ENCODE measurements at places on chromosomes 2 and 18. TPM values are rescaled to one million over a fixed set of nuclear protein-coding genes. Genes with fewer than 3 reads are reported as not detected.

DNA sequence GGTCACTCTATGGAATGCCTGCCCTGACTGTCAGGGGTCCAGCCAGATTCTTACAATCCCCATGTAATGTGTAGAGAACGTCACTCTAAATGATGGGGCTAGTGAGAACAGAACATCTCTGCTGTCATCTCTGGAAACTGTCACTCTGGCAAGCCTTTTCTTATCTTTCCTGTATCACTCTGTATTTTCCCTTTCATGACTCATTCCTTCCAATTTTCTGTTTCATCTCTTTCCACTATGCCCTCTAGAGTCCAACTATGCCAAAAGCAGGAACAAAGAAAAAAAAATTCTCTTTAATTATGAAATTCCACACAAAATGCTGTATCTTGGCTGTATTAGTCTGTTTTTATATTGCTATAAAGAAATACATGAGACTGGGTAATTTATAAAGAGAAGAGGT, 608.8 kb downstream of the ADCYAP1 start:
- no peak overlapping the region for H3K4me3 ChIP-seq
- H3K27me3 ChIP-seq: no peaks in the 10 kb centered on the region
- no peak overlapping the region for H3K27ac ChIP-seq
- no peaks in the 10 kb centered on the region for H3K4me1 ChIP-seq
- DNase-seq: peak; percentile 1

DNA sequence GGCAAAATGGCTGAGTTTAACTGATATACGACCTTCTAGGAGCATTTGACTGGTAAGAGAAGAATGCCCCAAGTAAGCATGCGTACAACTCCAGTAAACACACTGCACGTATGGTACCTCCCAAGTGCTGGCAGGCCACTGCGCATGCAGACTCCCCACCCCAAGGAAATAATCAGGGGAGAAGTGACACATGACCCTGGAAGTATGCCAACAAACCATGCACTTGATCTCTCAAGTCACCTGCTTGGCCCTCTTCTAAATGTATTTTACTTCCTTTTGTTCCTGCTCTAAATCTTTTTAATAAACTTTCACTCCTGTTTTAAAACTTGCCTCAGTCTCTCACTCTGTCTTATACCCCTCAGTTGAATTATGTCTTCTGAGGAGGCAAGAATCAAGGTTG, 129.8 kb upstream of the COL5A2 start:
- no peaks in the 10 kb centered on the region for H3K27me3 ChIP-seq
- no peaks in the 10 kb centered on the region for H3K4me1 ChIP-seq
- DNase-seq: no peak

GRCh38 chr2:86157009-86157556, 38.2 kb downstream of the IMMT start:
- H3K27ac ChIP-seq: no peak overlapping the region
- no peaks in the 10 kb centered on the region for H3K4me1 ChIP-seq
- peaks cover 47% of the 10 kb centered on the region for H3K36me3 ChIP-seq

- peak overlapping the region; percentile 76 for H3K27ac ChIP-seq
- peaks cover 10% of the 10 kb centered on the region for H3K27me3 ChIP-seq
- peak overlapping the region; percentile 81 for H3K4me3 ChIP-seq
- DNase-seq: peak; percentile 73
- H3K4me1 ChIP-seq: peaks cover 9% of the 10 kb centered on the region
Measured at GRCh38 chr2:25042321-25043240, 705 bp downstream of the EFR3B start.

The OTOS gene
- total RNA-seq: not detected

The CDH19 gene
- total RNA-seq: not detected

- H3K4me3 ChIP-seq: no peak overlapping the region
- no peaks in the 10 kb centered on the region for H3K4me1 ChIP-seq
- peak; percentile 88 for DNase-seq
Measured at GRCh38 chr2:55718165-55719008, 24.7 kb upstream of the PNPT1 start.

- no peaks in the 10 kb centered on the region for H3K4me1 ChIP-seq
- peak within 1 kb of the TSS; percentile 60 for H3K4me3 ChIP-seq
- H3K36me3 ChIP-seq: no peaks in the 10 kb centered on the region
- DNase-seq: peak; percentile 95
- peak within 1 kb of the TSS; percentile 55 for H3K27ac ChIP-seq
- H3K27me3 ChIP-seq: no peaks in the 10 kb centered on the region
Measured at GRCh38 chr18:21704603-21705364, at the start of gene ABHD3. Gene ABHD3, minus strand, starts transcription at chr18:21704774. Its CDS starts 109 bp downstream, at chr18:21704665.

DNA sequence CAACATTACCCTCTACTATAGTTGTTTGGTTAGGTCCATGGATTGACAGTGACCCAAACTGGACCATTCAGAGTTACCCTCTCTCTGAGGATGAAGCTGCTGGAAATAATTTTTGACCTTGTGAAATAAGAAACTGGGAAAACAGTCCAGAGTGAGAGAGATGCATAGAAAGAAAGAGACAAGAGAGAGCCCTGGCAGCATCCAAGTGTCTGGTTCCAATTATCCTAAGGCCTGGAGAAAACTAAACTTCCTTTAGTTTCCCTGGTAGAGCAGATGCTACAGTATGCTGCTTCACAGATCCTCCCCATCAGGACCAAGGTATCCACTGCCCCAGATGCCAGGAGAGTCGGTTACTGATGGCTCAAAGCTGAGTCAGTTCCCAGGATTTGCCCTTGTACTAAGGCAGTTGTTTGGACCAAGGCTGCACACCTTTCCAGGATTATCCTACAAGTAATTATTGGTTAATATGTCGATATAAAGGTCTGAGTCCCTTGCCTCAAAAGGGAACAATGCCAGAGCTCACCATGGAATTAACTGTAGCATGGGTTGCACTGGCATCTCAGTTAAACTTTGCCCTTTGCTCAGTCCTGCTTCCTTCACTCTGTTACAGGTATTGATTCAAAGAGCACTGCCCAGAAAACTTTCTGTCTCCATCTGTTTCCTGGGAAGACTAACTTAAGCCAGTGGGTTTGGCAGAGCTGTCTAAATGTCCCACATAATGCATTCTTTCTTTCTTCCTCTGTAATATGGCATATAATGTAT, 14.6 kb upstream of the CHN1 start:
- H3K4me1 ChIP-seq: no peaks in the 10 kb centered on the region
- no peak for DNase-seq
- no peaks in the 10 kb centered on the region for H3K27me3 ChIP-seq
- H3K4me3 ChIP-seq: no peak overlapping the region

GRCh38 chr2:43467891-43468290, 127.9 kb downstream of the THADA start:
- H3K4me1 ChIP-seq: no peaks in the 10 kb centered on the region
- DNase-seq: no peak
- H3K27me3 ChIP-seq: no peaks in the 10 kb centered on the region
- H3K27ac ChIP-seq: no peak overlapping the region
- no peak overlapping the region for H3K4me3 ChIP-seq
- H3K36me3 ChIP-seq: no peaks in the 10 kb centered on the region

The SATB2 gene
- 1.4 TPM for total RNA-seq

DNA sequence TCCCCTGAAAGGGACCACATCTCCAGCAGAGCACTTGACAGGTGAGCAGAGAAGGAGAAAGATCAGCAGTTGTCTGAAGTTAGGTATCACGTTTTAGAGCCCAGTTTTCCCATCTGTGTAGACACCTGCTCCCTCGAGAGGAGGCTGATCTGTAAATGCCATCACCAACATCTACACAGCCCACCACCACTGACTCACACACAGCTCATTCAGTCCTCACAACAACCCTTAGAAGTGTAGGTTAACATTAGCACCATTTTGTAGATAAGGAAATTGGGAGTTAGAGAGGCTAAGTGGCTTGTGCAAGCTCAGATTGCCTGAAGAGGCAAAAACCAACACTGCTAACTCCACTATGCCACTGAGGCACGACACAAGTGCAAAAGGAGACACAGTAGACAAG, 37.2 kb upstream of the STAT1 start:
- H3K36me3 ChIP-seq: no peaks in the 10 kb centered on the region
- peaks cover 9% of the 10 kb centered on the region for H3K4me1 ChIP-seq
- no peak overlapping the region for H3K27ac ChIP-seq
- no peak overlapping the region for H3K4me3 ChIP-seq
- no peaks in the 10 kb centered on the region for H3K27me3 ChIP-seq

GRCh38 chr18:31325051-31325450, 7.1 kb downstream of the DSG1 start:
- no peak for DNase-seq
- no peak overlapping the region for H3K4me3 ChIP-seq
- no peaks in the 10 kb centered on the region for H3K27me3 ChIP-seq
- H3K4me1 ChIP-seq: peaks cover 4% of the 10 kb centered on the region
- no peaks in the 10 kb centered on the region for H3K36me3 ChIP-seq

- H3K4me3 ChIP-seq: no peak overlapping the region
- no peaks in the 10 kb centered on the region for H3K4me1 ChIP-seq
- no peak for DNase-seq
- no peak overlapping the region for H3K27ac ChIP-seq
- no peaks in the 10 kb centered on the region for H3K27me3 ChIP-seq
Measured at GRCh38 chr2:71511776-71512175, 58.4 kb downstream of the DYSF start.

DNA sequence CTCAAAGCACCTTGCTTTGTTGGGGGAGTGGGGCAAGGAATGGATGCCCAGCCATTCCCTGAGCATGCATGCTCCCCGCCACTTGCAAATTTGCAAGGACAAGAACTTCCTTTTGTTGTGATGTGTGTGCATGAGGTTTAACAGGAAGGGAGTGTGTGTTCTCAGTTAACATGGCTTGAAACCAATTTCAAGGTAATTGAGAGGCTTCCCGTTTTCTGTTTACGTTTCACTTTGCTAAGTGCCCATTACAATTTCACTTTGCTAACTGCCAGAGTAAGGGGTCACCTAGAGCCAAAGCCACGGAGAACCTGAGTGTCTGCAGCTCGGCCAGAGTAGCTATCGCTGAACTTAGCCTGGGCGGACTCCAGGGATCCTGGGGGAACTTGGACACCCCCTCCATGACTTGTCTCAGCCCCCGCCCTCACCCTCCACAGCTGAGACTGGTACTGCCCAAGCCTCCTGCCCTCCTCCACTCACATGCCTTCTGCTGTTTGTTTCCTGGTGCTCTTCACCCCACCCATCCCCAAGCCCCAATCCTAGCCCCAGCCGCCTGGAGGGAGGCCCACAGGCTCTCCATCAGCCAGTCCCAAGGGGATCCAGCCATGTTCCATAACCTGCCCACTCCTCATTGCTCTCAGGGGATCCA, 53.6 kb upstream of the LAPTM4A start:
- no peak for DNase-seq
- H3K4me1 ChIP-seq: no peaks in the 10 kb centered on the region
- H3K27ac ChIP-seq: no peak overlapping the region
- H3K27me3 ChIP-seq: no peaks in the 10 kb centered on the region
- no peaks in the 10 kb centered on the region for H3K36me3 ChIP-seq
- no peak overlapping the region for H3K4me3 ChIP-seq

DNA sequence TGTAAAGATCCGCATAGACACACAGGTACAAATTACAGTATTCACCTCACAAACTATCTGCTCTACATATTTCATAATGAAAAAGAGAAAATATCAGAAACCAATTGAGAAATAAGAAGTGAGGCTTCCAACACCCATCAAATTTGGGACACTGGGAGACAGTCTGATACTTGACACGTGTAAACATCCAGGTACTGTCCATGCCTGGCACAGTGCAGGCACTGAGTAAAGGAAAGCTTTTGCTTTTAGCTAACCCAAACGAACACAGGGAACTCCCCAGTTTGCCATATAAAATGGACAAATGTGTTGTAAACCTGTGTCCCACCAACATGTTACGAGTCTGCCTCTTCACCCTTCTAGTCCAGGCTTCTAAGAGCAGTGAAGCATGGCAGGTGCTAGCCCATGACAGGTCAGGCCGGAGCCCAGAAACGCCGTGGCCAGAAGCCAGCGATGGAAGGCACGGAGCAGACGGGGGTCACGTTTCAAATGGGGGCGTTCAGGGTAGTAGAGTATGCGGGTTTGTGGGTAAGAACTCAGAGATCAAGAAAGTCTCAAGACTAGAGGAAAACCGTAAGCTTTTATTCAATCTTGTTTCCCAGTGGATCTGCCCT, 27.0 kb downstream of the CDH2 start:
- DNase-seq: no peak
- peaks cover 91% of the 10 kb centered on the region for H3K4me1 ChIP-seq
- H3K36me3 ChIP-seq: peaks cover 14% of the 10 kb centered on the region
- H3K4me3 ChIP-seq: no peak overlapping the region

DNA sequence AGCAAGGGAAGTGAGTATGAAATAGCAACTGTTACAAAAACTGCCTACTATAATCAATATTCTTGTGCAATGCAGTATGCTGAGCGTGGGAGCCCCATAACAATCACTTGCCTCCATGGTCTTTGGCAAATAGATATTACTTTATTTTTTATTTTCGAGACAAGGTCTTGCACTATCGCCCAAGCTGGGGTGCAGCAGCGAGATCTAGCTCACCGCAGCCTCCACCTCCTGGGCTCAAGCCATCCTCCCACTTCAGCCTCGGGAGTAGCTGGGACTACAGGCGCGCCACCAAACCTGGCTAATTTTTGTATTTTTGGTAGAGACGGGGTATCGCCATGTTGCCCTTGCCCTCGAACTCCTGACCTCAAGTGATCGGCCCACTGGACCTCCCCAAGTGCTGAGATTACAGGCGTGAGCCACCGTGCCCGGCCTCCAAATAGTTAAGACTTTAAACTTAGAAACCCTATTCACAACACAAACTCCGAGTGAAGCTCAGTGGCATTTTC, 1.2 kb upstream of the CCNT2 start:
- H3K36me3 ChIP-seq: no peaks in the 10 kb centered on the region
- no peak for DNase-seq
- H3K4me3 ChIP-seq: peak overlapping the region; percentile 72
- H3K4me1 ChIP-seq: peaks cover 18% of the 10 kb centered on the region

- H3K4me3 ChIP-seq: no peak overlapping the region
- DNase-seq: no peak
- no peaks in the 10 kb centered on the region for H3K36me3 ChIP-seq
- H3K27me3 ChIP-seq: no peaks in the 10 kb centered on the region
Measured at GRCh38 chr18:61842146-61842545, 50.7 kb downstream of the RNF152 start.

DNA sequence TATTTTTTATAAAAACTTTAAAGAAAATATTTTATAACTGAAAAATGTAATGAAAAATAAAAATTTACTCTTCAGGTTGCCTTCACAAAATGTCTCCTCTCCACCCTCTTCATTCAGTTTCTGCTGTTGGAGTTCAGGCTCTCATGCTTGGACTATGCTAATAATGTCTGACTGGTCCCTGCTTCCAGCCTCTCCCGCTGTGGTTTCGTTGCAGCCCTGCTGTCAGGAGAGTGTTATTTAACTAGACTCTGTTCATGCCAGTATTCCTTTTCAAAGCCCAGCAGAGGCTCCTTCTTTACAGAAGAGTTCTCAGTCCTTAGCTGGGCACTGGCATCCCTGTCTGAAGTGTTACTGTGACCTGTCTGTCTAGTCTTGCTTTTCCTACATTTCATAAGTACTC, 40.4 kb downstream of the CLIP4 start:
- H3K27me3 ChIP-seq: peaks cover 21% of the 10 kb centered on the region
- H3K4me3 ChIP-seq: no peak overlapping the region
- no peak for DNase-seq

- H3K4me3 ChIP-seq: no peak overlapping the region
- H3K27ac ChIP-seq: no peak overlapping the region
- no peaks in the 10 kb centered on the region for H3K27me3 ChIP-seq
- H3K36me3 ChIP-seq: no peaks in the 10 kb centered on the region
- peaks cover 30% of the 10 kb centered on the region for H3K4me1 ChIP-seq
Measured at GRCh38 chr2:19895535-19895934, 6.2 kb downstream of the TTC32 start.

The DSC1 gene
- not detected for total RNA-seq

Data from cardiac muscle cell (in vitro differentiated cells and primary cell).